Stimulated activated CD4-positive, alpha-beta T cell treated with anti-CD3 and anti-CD28 coated beads, Interleukin-4, amount 100 ng/mL, for 48 hours (primary cell): ENCODE measurements at places on chromosomes 1 and 21.

DNA sequence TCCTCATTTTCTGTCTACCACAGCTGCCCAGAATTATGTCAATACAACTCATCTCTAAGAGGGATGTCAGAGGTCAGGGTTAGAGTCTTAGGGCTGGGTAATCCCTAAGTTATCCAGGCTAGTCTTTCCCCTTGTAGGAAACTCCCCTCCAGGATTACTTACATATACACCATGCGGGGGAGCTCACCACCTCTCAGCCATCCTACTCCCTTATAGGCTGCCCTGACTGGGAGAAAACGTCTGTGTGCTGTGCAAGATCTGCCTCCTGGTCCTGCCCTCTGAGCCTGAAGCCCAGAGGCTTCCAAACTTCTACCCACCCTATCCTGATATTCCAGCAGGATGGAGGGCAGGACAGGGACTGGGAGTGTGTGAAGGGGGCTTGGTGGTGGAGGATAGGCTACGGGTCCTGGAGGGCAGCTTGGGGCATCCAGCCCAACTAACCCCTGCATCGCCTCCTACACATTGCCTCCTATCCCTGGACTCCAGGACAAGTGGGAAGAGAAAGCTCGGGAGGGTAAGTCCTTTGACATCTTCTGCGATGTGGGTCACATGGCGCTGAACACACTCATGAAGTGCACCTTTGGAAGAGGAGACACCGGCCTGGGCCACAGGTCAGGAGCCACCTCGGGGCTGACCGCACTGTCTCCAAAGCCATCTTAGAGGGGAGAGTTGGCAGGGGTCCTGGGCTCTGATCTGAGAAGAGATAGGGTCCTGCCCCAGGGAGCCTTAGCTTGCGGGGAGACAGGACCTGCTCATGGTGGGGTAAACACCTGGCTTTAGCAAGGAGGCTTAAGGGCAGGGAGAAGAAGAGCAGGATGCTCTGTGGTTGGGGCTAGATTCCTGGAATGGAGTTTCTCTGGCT is 14.4 kb downstream of the CYP4B1 start:
- DNase-seq, result no peak

GRCh38 chr1:27726173-27727044 is 648 bp downstream of the FAM76A start:
- no peak for DNase-seq

- DNase-seq, result no peak
Observed at GRCh38 chr1:231036416-231036815, 3.6 kb downstream of the FAM89A start.

DNA sequence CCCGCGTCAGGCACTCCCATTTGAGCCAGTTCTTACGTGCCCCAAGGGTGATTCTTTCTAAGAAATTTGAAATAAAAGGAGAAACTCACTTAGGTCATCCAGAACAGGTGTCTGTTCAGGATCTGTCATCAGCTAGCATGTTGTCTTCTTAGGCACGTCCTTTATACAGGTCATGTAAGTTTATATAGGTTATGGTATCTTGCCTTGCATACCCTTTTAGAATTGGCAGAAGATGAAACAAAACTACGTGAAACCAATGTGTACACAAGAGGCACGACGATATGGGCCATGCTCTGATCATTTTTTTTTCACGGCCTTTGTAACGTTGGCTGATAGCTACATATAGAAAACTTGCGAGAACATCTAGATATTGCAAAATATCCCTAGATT is 579 bp upstream of the GTF2B start:
- DNase-seq, result no peak

GRCh38 chr1:47222476-47222875 is 9.5 kb downstream of the TAL1 start:
- DNase-seq, result no peak

DNA sequence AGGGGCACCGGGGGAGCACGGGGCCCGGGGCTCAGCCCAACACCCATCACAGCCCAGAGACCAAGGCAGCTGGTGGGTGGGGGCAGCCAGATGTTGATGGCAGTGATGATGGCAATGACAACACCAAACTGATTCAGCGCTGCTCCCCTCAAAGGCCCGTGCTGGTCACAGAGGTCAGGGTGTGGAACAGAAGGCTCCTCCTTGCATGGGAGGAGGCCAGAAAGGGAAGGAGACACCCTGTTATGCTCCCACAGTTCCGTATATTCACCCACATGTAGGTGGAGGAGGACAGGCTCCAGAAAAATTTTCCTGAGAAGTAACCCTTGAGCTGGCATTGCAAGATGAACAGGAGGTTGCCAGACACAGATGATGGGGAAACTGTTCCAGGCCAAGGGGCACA is 414 bp downstream of the GUCA2B start:
- no peak for DNase-seq

DNA sequence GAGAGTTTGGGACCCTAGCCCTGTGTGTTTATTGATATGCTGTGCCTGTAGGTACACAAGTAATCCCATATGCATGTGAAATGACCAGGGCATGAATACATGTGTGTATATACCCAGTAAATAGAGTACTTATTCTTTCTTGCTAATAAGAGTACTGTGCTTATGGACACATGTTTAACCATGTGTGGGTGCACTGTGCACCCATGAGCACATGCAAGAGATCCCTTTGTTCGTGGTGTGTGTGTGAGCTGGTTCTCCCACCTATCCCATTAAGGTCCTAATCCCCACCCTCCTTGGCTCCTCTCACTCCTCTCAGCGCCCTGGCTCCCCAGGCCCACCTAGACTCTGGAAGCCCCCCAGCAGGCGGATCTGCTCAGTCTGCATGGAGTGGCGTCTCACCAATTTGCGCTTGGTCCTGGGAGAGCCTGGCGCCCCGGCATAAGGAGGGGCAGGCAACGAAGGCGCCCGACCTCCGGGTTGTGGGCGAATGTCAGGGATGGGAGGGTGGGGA is 2.2 kb upstream of the LIX1L start:
- DNase-seq, result no peak

DNA sequence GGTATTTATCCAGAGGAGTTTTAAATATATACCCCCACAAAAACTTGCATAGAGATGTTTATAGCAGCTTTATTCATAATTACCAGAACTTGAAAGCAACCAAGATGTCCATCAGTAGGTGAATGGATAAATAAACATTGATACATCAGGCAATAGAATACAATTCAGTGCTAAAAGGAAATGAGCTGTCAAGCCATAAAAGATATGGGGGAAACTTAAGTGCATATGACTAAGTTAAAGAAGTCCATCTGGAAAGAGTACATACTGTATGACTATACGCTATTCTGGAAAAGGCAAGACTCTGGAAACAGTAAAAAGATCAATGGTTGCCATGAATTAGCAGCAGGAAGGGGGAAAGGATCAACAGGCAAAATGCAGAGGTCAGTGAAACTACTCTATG is 366.7 kb downstream of the HHIPL2 start:
- no peak for DNase-seq

DNA sequence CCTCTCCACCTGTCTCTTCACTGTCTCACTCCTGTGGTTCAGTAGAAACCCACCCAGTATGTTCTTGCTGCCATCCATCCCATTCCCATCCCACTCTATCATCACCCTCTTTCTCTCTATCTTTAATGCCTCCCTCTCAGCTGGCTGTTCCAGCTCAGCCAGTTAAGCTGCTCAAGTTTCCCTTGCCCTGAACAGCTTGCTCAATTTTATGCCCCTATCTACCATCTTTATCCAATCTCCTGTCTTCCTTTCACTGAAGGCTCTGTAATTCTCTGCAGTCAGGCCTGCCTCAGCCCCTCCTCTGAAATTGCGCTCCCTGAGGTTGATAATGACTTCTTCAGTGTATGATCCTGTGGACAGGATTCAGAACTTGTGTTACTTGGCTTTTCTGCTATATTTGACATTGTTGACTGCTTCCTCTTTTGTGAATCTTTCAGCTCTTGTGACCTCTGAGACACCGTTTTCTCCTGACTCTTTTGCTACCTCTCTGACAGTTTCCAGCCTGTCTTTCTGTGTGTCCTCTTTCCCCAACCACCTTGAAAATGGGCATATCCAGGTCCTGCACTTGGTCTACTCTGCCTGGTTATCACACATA is 13.9 kb upstream of the BCAR3 start:
- DNase-seq, result no peak

DNA sequence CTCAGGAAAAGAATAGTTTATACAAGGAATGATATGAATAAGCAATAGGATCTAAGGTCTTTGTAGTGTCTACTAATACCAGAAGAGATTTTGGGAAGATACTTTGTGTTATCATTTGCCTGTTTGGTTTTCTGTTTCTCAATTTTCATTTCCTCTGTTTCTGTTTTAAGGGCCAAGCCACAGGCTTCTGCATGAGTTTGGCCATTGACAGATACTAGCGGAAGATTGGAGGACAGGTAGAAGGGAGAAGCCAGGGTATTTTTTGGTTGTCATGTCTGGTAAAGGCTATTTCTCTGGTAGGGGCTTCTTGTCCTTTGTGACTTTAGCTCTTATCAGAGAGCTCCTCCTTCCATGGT is 51.4 kb downstream of the HS2ST1 start:
- no peak for DNase-seq

GRCh38 chr1:237981223-237981622 is 90.5 kb upstream of the ZP4 start:
- DNase-seq, result no peak

- no peak for DNase-seq
Observed at GRCh38 chr1:7352974-7353373, 418.1 kb upstream of the VAMP3 start.

DNA sequence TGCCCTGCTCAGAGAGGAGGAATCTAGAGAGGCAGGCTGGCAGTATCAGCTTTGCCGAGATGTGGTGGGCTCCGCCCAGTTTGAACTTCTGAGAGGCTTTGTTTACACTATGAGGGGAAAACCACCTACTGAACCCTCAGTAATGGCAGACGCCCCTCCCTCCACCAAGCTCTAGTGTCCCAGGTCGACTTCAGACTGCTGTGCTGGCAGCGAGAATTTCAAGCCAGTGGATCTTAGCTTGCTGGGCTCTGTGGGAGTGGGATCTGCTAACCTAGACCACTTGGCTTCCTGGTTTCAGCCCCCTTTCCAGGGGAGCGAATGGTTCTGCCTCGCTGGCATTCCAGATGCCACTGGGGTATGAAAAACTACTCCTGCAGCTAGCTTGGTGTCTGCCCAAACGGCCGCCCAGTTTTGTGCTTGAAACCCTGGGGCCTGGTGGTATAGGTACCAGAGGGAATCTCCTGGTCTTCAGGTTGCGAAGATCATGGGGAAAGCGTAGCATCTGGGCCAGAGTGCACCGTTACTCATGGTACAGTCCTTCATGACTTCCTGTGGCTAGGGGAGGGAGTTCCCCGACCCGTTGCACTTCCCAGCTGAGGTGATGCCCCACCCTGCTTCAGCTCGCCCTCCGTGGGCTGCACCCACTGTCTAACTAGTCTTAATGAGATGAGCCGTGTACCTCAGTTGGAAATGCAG is 43.6 kb downstream of the C21orf91 start:
- DNase-seq, result no peak

DNA sequence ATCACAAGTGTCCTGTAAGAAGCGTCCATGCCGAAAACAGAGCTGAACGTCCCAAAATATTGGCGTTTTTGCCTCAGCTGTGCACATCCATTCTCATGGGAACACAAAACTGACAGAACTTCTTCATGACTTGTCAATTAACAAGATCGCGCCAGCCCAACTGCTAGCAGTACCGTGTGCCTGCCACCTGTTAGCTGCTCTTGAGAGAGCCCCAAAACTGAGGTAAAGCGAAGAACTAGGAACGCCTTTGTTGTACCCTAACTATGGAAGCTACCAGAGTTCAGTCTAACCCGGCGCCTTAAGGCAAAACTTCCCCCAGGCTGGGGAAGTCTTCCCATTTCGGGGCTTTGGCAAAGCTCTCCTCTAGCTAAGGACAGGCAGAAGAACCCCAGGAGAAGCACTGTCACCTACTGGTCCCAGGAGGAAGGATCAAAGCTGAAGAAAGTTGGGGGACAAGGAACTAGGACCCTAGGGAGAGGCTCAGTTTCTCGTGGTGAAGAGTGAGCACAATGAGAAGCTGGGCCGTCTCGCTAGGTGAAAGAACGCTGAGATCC is 719 bp downstream of the EYA3 start:
- no peak for DNase-seq

DNA sequence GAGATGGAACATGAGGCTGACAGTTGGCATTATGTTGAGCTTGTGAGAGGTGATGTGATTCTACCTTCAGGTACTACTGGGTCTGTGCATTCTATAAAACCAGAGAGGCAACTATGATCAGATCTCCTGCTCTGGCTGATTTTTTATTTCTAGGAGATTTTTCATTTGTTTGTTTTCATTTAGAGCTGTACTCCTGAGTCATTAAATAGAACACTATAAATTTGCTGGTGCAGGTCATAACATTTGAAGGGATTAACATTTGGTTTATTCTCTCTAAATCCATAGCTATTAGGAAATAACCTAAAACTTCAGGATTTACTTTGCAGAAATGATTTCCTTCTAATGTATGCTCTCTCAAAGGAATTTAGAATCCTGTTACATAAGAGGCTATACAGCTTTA is 42.9 kb downstream of the MAGI3 start:
- DNase-seq, result no peak

DNA sequence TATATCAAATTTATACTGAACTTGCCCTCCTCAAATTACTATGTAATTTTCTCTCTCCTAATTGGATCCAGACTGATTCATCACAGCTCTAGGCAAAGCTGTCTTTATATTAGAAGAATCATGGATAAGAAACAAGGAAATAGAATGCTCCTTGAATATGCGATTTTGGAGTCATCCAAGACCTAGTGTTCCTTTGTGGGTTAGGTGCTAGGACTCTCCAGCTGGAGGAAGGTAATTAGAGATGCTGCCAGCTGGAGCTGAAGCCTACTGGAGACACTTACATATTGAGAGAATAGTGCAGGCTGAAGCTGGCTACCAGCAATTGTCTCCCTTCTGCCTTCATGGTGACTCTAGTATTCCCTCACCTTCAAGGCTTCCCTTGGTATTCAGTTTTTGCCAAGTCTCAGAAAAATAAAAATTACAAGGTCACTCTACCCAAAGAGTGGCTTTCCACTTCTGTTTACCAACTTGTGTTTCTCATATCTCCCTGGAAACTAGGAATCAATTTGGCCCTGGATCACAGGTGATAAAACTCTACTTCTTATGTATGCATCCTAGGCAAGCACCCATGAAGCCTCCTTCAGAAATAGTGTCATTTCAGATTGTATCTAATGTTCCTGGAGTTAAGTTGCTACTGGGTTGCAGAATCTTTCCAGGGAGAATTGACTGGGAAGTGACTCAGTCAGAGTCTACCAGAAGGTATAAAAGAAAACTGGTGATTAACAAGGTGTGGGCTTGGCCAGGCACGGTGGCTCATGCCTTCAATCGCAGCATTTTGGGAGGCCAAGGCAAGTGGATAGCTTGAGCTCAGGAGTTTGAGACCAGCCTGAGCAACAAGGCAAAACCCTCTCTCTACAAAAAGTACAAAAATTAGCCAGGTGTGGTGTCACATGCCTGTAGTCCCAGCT is 24.4 kb upstream of the DOCK7 start:
- no peak for DNase-seq

- no peak for DNase-seq
Observed at GRCh38 chr1:116433275-116434257, 60.5 kb downstream of the ATP1A1 start.

DNA sequence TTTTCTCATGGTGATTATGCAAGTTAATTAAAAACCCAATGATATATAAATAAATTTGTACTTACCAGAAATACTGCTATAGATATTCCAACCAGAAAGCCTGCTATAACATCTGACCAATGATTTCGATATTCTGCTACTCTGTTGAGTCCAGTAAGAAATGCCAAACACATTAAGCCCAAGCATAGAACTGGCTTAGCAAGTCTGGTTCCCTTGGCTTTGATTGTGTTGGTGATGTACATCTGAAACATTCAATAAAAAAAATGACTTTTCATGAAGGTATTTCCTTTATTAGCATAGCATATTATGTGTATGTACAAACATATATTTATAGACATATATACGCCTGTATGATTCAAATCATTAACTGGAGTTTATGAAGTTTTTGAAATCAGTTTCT is 82.8 kb downstream of the PLPPR5 start:
- DNase-seq, result no peak

GRCh38 chr1:62117018-62117750 is 77.5 kb upstream of the L1TD1 start:
- DNase-seq, result no peak
